ENCODE measurements at places on chromosomes 2 and 18.
A peak's percentile ranks its signal among the peaks of the same experiment; 100 is the strongest.

DNA sequence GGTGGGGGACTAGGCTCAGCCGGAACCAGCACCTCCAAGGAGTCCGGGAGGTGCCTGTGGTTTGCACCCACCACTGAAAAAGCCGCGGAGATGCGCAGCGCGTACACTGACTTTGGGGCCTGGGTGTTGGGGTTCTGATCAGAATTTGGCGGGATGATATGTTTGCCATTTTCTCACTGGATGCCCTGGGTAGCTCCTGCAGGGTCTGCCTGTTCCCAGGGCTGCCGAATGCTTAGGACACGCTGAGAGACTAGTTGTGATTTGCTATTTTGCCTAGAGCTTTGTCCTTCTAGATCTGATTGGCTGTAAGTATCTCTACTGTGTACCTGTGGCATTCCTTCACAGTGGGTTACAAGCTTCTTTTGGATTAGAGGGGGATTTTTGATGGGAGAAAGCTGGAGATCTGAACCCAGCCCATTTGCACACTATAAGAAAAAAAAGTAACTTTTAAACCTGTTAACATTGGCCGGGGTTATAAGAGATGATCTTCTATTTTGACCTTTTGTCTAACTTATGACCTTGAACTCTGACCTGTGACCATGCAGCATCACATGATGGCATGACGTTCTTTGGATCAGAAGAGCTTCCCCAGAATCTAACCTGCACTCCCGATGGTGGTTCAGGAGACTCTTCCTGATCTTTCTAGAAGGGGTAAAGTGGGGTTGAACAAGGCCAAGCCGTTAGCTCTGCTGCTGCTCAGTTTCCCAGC lies 1.6 kb downstream of the KCNE4 start:
- no peak for DNase-seq

GRCh38 chr2:70084973-70085710 lies 2.1 kb upstream of the PCBP1 start:
- no peak for DNase-seq

- no peak for DNase-seq
Observed at GRCh38 chr2:100427627-100428258, 10.3 kb upstream of the CHST10 start.

GRCh38 chr18:9906481-9906880 lies 7.3 kb upstream of the VAPA start:
- DNase-seq: no peak

- DNase-seq: no peak
Observed at GRCh38 chr2:193496786-193497185, 1302.1 kb upstream of the TMEFF2 start.

GRCh38 chr2:17995593-17995992 lies 117.1 kb downstream of the KCNS3 start:
- no peak for DNase-seq

DNA sequence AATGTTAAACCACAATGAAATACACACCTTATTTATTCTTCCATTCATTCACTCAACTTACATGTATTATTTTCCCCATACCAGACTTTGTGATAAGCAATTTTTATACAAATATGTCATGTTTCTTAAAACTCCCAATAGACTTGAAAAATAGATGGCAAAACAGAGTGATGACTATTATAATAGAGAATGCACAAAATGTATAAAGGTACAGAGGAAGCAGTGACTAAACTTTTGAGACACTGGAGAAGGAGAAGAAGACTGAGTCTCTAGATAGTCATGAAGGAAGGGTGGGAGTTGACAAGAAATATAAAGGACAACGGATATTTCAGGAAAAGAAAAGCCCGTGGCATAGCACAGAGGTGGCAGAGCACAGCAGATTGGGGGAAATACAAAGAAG lies 198.1 kb upstream of the SLC39A10 start:
- DNase-seq: no peak

- DNase-seq: no peak
Observed at GRCh38 chr2:129906139-129906860, 73.2 kb upstream of the RAB6C start.

- no peak for DNase-seq
Observed at GRCh38 chr2:180734382-180734781, 246.0 kb upstream of the UBE2E3 start.

GRCh38 chr2:60557486-60557864 lies 4.0 kb upstream of the BCL11A start:
- no peak for DNase-seq

GRCh38 chr2:223314811-223315210 lies 262.8 kb downstream of the KCNE4 start:
- no peak for DNase-seq

- DNase-seq: no peak
Observed at GRCh38 chr18:5964596-5964995, 69.3 kb upstream of the TMEM200C start.

- no peak for DNase-seq
Observed at GRCh38 chr2:237391140-237391539, 22.8 kb downstream of the COL6A3 start.

DNA sequence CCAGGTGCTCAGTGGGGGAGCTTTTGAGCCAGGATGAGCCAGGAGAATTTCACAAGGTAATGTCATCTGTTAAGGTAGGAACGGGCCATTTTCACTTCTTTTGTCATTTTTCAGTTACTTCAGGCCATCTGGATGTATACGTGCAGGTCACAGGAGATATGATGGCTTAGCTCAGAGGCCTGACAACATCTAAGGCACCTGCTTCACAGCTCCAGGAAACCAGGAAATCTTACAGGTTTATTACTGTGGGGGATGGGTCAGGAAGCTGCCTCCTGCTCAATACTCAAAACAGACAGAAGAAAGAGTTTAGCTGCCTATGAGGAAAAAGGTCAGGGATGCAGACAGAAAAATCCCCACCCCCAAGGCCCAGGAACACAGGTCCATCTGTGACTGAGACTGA lies 364.3 kb upstream of the LRP1B start:
- no peak for DNase-seq

- DNase-seq: no peak
Observed at GRCh38 chr2:233519787-233520611, 46.6 kb downstream of the USP40 start.

DNA sequence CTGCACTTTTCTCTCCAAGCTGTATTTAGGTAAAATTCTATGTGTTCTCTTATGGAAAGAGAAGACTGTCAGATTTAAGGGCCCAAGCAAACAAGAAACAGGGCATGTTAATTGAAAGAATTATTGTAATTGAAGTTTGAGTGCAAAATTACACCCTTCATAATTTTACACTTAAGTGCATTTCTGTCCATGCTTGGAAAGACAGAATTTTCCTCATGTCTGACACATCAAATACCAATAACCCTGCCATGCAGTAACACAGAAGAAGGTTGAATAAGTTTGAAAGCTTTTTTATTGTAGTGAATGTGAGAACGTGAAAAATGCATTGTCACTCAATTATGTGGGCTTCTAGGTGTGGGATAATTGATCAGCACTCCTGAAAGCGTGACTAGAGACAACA lies 52.9 kb upstream of the PARD3B start:
- DNase-seq: no peak

DNA sequence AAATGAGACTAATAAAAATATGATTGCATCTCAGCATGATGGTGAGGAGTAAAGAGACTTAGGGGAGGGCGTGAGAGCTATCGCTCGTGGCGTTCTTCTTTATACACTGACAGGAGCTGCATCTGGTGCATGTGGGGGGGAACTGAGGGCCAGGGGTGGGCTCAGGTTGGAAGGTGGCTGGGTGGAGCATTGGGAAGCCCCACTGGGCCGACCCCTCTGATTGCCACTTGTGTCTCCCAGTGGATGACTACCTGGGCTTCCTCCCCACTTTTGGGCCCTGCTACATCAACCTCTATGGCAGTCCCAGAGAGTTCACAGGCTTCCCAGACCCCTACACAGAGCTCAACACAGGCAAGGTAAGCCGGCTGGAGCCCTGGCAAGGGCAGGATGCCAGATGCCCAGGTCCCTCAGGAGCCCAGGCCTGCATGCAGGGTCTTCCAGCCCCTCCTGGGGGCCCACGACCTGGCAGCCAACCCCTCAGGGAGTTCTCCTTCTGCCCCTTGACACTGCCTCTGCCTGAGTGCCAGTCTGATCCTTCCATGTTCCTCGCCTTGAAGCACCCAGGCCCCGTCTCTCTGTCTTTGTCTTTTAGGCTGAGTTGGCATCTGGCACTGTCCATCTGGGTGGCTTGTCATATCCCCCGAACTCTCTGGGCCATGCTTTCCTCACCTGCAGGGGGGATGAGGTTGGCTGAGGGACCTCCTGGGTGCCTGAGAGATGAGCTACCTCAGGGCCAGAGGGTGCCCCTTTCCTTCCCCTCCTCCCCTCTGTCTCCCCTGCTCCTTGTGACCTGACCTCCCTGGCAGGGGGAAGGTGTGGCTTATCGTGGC lies 97.7 kb downstream of the DYSF start:
- DNase-seq: no peak

DNA sequence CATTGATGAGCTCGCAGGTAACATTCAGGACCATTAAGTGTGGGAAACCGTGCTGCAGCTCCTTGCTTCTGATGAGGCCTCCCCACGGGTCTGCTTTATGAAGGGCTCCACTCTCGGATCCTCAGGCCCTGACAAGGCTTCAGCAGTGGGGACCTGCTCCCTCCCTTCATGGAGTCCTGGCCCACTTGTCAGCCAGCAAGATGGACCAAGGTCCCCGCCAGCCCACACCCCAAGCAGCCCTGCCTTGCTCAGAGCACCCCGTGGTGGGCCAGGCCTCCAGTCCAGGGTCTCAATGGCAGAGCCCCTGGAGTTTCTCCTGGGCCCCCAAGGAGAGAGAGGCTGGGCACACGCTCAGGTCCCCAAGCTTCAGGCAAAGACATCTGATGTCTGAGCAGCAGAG lies 41.5 kb downstream of the CROCC2 start:
- no peak for DNase-seq

DNA sequence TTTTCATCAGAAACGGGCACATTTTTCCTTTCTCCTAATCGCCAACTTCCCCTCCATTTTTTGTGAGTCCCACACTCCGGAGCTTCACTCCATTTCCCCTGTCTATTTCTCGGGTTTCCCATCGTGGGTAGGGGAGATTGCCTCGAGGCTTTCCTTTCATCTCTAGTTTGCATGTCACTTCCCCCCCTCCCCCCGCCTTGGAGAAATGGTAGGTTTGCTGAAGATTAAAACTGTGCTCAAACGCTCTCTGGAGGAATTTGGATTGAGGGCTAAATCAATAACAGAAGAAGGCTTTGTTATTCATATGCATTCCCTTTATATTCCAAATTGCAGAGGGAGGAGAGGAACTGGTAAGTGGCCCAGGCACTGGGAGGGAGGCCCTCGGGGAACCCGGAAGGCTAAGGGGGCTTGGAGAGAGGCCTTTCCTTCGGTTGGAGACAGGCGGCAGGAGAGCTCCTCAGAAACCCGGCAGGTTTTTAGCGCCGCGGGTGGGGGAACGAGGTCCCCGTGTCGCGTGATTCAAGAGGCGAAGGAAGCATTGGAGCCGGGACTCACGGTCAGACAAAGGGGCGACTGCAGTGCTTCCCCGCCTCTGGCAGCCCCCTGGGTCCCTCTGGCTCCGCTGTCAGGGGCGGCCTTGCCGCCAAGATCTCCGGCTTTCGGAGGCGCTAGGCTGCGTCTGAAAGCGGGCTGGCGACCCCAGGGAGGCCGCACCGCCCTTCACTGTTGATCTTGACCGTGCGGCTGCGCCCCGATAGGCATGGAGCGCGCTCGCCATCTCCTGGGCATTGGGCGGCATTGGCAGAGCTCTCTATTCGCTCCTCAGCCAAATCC lies 2.4 kb upstream of the HOXD12 start:
- no peak for DNase-seq

GRCh38 chr2:216388046-216388884 lies 16.0 kb upstream of the MARCHF4 start:
- DNase-seq: no peak

- peak; percentile 87 for DNase-seq
Observed at GRCh38 chr2:177753682-177754491, 318.7 kb downstream of the PDE11A start.

GRCh38 chr18:45569566-45570275 lies 45.6 kb upstream of the SLC14A2 start:
- no peak for DNase-seq

GRCh38 chr2:39390216-39390615 lies 46.9 kb downstream of the MAP4K3 start:
- no peak for DNase-seq

DNA sequence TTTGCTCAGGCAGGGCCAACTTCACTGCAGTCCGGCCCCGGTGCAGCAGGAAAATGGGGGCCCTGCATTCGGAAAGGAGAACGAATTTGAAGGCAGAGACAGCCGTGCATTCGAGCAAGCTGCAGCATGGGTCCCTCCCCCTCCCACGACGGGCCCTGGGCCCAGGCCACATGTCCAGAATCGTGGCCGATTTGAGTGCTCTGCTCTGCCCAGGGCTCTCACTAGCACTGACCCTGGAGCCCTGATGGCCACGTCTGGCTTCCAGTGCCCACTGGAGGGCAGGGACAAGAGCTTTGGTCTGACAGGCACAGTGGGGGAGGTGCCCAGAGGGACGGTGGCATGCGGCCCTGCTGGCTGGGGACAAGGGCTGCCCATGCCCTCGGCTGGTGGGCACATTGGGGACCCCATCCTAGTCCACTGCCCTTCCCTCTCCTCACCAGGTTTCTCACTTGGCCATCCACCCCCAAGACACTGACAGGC lies 14.4 kb upstream of the KLHL30 start:
- no peak for DNase-seq
